T-helper 17 cell (primary cell): ENCODE measurements at places on chromosomes 16 and 17. TPM values are rescaled to one million over a fixed set of nuclear protein-coding genes. Genes with fewer than 3 reads are reported as not detected.

- peak; percentile 80 for DNase-seq
- H3K27me3 ChIP-seq = no peaks in the 10 kb centered on the region
- H3K4me1 ChIP-seq = peaks cover 20% of the 10 kb centered on the region
Observed at GRCh38 chr17:28743243-28744103, at the start of gene TRAF4. Gene TRAF4 (plus strand): TSS chr17:28744011. CDS start chr17:28744113, 102 bp downstream.

The OR2C1 gene
- total RNA-seq = not detected

The RND2 gene
- 1.1 TPM for total RNA-seq

The GP1BA gene
- total RNA-seq = 22.9 TPM
